ENCODE measurements at places on chromosomes 5 and 9.

GRCh38 chr5:169548315-169548714 is 35.3 kb upstream of the SPDL1 start:
- DNase-seq = no peak

GRCh38 chr9:112526973-112527372 is 40.3 kb downstream of the KIAA1958 start:
- DNase-seq = no peak

DNA sequence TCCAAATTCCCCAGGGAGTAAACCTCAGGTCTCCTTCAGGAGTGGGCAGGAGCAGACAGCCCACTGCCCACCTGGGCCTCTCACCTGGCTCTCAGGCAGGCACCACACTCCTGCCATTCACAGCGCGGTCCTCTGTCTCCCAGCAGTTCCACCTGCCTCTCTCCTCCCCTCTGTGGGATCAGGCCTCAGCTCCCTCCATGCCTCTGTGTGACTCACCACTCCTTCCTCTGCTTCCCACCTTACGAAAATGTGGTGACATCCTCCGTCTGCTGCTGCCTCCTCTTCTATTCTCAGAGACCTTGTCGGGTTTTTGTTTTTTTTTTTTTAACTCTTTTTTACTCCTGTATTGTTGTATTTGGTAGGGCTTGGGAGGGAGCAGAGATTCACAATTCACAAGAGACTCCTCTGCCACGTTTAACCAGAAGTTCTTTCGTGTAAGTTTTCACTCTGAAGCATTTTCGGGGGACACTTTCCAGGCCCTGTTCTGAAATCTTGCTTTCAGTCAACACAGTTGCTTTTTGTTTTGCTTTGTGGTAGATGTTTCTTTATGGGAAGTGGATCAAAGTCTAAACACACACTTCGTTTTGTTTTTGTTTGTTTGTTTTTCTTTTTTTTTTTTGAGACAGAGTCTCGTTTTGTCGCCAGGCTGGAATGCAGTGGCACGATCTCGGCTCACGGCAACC is 21.1 kb upstream of the CDKN2AIPNL start:
- DNase-seq = no peak

DNA sequence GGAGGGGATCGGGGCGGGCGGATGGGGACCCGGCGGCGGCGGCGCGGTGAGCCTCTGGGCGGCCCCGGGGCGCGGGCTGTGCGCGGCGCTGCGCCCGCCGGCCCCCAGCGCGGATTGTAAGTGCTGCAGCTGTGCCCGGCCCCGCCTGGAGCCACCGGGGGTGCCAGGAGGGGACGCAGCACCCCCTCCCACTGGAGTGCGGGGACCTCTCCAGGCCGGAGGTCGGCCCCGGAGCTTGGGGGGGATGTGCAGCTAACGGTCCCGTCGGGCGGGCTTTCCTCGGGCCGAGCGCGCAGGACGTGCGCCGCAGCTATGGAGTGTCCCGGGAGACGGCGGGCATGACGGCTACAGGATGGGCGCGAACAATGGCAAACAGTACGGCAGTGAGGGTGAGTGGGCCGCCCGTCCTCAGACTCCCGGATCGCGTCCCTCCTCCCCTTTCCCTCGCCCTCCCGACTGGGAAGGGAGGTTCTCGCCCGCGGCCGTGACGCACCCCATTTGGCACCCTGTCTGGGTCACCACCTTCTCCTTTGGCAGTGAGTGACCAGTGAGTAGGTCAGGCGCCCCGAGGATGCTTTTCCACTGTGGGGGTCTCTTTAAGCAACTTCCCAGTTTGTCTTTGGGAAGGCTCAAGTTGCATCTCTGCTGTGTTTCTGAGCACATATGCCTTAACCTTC is 483 bp downstream of the FBXL7 start:
- no peak for DNase-seq
